ENCODE measurements at places on chromosomes 5 and 9.

DNA sequence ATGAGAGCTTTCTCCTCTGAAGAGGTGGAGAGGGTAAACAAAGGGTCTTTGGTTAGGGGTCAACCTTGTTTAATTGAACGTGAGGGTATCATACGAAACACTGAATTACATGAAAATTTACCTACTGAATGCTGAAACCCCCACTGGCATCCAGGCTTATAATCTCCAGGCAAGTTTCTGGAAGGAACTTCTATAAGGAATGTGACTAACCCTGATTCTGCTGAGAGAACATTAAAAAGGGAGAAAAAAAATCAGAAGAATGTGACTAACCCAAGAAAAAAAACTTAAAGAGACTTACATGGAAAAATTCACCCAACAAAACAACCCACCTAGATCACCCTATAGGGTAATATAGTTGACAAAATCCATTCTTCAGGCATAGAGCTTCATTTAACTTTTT is 55.5 kb downstream of the APC start:
- no peak for DNase-seq

GRCh38 chr5:100840370-100840769 is 62.7 kb downstream of the ST8SIA4 start:
- no peak for DNase-seq

- no peak for DNase-seq
These were observed 232.5 kb upstream of the MSX2 start for GRCh38 chr5:174491761-174492350.

DNA sequence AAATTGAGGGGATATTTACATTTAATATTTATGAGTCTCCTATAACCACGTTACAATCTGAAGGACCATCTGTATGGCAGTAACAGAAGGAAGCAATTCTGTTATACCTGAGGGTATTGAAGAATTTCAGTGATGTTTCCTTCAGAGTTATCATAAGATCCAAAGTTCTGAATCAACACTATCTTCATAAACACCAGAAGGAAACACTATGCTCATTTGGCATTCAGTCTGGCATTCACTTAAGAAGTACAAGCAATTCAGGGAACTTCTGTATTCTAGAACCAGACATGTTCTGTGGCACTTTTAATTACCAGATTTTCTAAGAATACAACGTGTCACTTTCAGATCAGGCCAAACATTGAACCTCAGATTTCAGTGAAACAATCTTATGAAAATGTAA is 9.6 kb downstream of the DAB2 start:
- no peak for DNase-seq

DNA sequence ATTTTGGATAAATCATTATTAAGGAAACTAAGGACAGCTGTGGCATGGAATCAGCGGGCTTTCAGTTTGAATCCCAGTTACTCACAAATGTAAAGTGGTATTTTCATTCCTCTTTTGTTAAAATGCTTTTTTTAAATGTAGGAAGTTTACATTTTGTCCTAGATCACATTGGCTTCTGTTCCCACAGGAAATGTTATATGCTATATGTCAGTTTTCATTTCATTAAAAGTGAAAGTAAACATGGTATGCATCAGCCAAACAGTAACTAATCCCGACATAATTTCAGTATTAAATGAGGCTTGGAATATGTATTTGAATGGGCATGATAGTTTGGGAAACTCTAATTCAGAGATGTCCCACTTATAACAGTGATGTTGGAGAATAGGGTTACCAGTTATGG is 18.6 kb upstream of the SMIM15 start:
- DNase-seq = no peak

DNA sequence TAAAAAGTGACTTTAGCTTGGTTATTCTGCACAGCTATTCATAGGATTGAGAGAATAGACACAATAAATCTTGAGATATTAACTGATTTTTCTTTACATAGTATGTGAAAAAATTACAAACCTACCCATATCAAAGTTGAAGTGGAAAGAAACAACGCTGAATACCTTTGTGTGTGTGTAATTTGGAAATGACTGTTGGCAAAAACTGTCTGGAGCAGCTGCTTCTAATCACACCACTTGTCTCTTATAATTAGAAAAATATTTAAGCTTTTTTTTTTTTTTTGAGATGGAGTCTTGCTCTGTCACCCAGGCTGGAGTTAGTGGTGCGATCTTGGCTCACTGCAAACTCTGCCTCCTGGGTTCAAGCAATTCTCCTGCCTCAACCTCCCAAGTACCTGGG is 110.8 kb upstream of the POC5 start:
- DNase-seq = no peak
